ENCODE measurements at places on chromosomes 4 and X. TPM values are rescaled to one million over a fixed set of nuclear protein-coding genes. Genes with fewer than 3 reads are reported as not detected.

GRCh38 chrX:139327355-139327754, 203.2 kb upstream of the F9 start:
- DNase-seq = no peak

GRCh38 chrX:51336584-51336983, 4.0 kb downstream of the NUDT10 start:
- no peak for DNase-seq

- no peak for DNase-seq
These were observed 12.4 kb upstream of the PITX2 start for GRCh38 chr4:110635163-110635865.

DNA sequence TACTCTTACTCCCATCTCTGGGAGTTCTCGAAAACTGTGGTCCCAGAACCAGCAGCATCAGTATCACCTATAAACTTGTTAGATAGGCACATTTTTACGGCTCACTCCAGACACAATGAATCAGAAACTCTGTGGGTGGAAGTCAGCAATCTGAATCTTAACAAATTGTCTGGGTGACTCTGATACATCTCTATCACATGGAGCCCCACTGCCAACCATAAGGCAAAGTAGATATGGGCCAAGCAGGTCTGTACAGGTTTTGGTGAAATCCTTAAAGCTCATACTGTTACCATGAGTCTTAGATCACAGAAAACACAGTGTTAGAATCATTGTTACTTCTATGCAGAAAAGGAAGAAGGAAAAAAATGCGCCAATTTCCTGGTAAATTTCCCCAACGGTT, 122.5 kb upstream of the HCCS start:
- no peak for DNase-seq

GRCh38 chr4:10320130-10320529, 137.1 kb downstream of the ZNF518B start:
- DNase-seq = no peak

DNA sequence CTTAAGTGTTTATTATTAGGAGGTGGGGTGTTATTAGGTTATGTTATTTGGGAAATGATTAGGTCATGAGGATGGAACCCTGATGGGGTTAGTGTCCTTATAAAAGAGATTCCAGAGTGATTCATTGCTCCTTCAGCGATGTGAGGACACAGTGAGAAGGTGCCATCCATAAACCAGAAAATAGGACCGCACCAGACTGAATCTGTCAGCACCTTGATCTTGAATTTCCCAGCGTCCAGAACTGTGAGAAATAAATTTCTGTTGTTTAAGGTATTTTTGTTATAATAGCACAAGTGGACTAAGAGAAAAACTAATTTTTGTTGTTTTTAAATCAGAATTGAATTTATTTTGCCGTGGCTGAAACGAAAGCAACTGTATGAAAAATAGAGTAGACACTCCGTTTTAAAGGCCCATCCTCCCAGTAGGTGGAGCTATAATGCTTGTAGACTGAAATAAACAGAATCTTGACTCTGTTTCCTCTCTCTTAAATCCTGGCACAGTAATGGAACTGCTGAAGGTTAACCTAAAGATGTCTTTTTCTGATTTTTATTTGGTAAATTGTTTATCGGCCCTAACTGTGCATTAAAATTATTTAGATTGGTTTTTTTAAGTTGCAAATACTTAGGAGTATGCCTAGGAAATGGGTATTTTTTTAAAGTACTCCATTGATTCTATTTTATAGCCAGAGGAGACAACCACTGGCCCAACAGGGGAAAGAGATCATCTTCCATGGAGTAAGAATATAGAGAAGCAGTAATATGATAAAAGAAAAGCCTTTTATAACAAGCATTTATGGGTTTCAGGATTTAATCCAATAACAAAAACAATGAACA, 133.2 kb upstream of the ADAMTS3 start:
- no peak for DNase-seq

DNA sequence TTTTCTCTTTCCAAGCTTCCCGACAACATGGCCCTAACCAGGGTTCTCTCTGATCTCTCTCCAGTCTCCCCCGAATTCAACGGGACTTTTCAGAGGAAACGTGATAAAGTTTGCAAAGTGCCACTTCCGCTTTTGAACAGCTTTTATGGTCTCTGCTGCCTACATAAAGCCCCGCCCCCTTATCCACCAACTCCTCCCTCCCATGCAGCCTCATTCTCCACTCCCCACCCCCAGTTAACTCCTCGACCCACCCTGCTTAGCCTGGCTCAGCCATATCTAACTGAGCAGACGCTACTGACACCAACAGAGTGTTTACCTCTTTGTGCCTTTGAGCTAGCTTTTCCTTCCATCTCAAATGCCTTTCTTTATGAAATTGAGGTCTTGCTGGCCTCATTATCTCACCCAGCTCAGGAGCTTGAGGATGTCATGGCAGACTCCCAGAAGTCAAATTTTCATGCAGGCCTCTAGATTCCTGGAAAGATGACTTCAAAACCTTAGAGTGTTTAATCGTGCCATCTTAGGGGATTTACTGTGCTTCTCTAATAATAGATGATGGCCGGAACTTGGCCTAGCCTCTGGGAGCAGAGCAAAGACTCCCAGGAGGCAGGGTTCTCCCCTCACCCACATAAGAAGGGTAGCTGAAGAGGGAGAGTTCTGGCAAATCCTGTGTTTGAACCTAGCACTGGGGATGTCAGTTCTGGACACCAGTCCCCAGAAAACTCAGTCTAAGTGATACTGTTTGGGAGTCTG, 606.0 kb downstream of the BCOR start:
- DNase-seq = no peak

- no peak for DNase-seq
These were observed 147.5 kb downstream of the DLG3 start for GRCh38 chrX:70592091-70592490.

GRCh38 chr4:152528060-152528459, 7.8 kb downstream of the FBXW7 start:
- DNase-seq = no peak

- no peak for DNase-seq
These were observed 236.9 kb downstream of the CAMK2D start for GRCh38 chr4:113524505-113525186.

DNA sequence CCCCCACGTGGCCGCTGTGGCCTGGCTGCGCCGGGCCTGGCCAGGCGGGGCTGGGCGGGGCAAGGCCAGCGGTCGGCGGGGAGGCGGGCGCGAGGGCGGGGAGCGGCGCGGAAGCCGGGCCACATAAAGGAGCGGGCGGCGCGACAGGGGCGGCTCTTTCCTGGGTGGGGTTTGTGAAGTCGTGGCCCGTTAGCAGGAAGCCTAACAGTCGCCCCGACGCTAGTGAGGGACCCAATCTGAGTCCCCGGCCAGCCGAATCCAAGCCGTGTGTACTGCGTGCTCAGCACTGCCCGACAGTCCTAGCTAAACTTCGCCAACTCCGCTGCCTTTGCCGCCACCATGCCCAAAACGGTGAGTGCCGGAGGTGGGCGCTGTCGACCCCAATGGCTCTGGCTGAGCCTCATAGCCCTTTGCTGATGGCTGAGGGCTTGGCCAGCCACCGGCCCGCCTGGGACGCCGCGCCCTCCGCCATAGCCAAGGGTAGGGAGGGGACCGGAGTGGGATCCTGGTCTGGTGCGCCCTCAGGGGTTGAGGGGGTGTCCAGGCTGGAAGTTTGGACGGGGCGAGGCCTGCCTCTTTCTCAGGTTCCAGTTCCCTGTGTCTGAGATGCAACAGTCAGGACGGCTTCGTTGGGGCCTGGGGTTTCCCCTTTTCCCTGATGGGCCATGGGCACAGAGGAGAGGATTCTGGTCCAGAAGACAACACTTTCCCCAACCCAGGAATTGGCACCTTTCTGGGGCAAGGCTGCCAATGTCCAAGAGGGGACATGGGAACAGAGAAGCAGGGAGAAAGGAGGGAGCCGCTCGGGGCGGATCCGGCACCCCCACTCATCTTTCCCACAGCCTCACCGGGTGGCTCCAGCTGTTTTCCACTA, at the start of gene MSN:
MSN (plus strand) TSS at position 152 of the 874 bp plus-strand sequence; CDS start at position 340, 188 bp downstream.
- DNase-seq = peak; percentile 80

GRCh38 chr4:139420652-139421051, 33.3 kb upstream of the RAB33B start:
- no peak for DNase-seq

The VSIG4 gene
- 16.1 TPM for total RNA-seq

The SSX2 gene
- total RNA-seq = not detected

The MGST2 gene
- total RNA-seq = 108 TPM

The MAGEC3 gene
- total RNA-seq = not detected

The GLRA3 gene
- not detected for total RNA-seq

The F8 gene
- total RNA-seq = 22.6 TPM

The SPANXN3 gene
- total RNA-seq = not detected

The MYOZ2 gene
- total RNA-seq = not detected

The ZCCHC18 gene
- total RNA-seq = not detected

The ENOX2 gene
- 7.1 TPM for total RNA-seq

The PAPSS1 gene
- total RNA-seq = 5.3 TPM

Measured in left lobe of liver (tissue), 2 donors.